ENCODE measurements at places on chromosomes 5 and 9. TPM values are rescaled to one million over a fixed set of nuclear protein-coding genes. Genes with fewer than 3 reads are reported as not detected.

SCGB3A2 gene
- total RNA-seq = 635 TPM

PCDHA4 gene
- total RNA-seq = 2.3 TPM

- H3K36me3 ChIP-seq = no peaks in the 10 kb centered on the region
- H3K27me3 ChIP-seq = no peaks in the 10 kb centered on the region
- no peak for DNase-seq
- no peak overlapping the region for H3K27ac ChIP-seq
- no peak overlapping the region for H3K4me3 ChIP-seq
- no peaks in the 10 kb centered on the region for H3K4me1 ChIP-seq
These were observed 114.3 kb upstream of the IL12B start for GRCh38 chr5:159444441-159445082.

- H3K36me3 ChIP-seq = no peaks in the 10 kb centered on the region
- peaks cover 5% of the 10 kb centered on the region for H3K4me1 ChIP-seq
- H3K27me3 ChIP-seq = no peaks in the 10 kb centered on the region
- no peak overlapping the region for H3K27ac ChIP-seq
- H3K4me3 ChIP-seq = no peak overlapping the region
These were observed 604.8 kb downstream of the BNC2 start for GRCh38 chr9:16265688-16266087.

GRCh38 chr9:107612136-107612535 is 122.6 kb upstream of the KLF4 start:
- H3K27ac ChIP-seq = no peak overlapping the region
- DNase-seq = no peak
- H3K4me3 ChIP-seq = no peak overlapping the region
- H3K27me3 ChIP-seq = no peaks in the 10 kb centered on the region
- no peaks in the 10 kb centered on the region for H3K36me3 ChIP-seq
- H3K4me1 ChIP-seq = peaks cover 10% of the 10 kb centered on the region

- H3K4me1 ChIP-seq = peaks cover 31% of the 10 kb centered on the region
- no peaks in the 10 kb centered on the region for H3K36me3 ChIP-seq
- no peak overlapping the region for H3K27ac ChIP-seq
- H3K4me3 ChIP-seq = no peak overlapping the region
- no peaks in the 10 kb centered on the region for H3K27me3 ChIP-seq
These were observed 98.8 kb downstream of the KLF4 start for GRCh38 chr9:107390778-107391177.

DNA sequence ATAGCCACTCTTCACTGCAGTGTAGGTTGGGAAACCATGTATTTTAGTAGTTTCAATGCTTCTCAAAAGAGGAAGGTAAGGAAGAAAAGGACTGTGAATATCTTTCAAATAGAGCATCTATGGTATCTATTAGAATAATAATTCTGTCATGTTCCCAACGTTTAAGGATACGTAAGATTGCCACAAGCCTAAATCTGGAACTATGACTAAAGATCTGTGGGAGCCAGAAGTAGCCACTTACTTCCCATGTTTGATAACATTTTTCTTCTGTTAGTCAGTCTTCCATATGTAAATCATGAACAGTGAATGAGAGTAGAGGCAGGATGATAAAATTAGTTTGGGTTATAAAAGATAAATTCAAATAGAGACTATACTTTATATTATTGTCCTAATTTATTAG is 16.3 kb upstream of the MROH2B start:
- DNase-seq = no peak
- H3K27me3 ChIP-seq = no peaks in the 10 kb centered on the region
- H3K4me1 ChIP-seq = no peaks in the 10 kb centered on the region
- no peak overlapping the region for H3K4me3 ChIP-seq

GRCh38 chr5:39730006-39730405 is 305.2 kb upstream of the DAB2 start:
- H3K36me3 ChIP-seq = no peaks in the 10 kb centered on the region
- no peak overlapping the region for H3K27ac ChIP-seq
- no peaks in the 10 kb centered on the region for H3K27me3 ChIP-seq

- H3K36me3 ChIP-seq = no peaks in the 10 kb centered on the region
- H3K4me1 ChIP-seq = no peaks in the 10 kb centered on the region
- no peaks in the 10 kb centered on the region for H3K27me3 ChIP-seq
- no peak for DNase-seq
- no peak overlapping the region for H3K4me3 ChIP-seq
These were observed 57.1 kb downstream of the MAST4 start for GRCh38 chr5:66653325-66653724.

DNA sequence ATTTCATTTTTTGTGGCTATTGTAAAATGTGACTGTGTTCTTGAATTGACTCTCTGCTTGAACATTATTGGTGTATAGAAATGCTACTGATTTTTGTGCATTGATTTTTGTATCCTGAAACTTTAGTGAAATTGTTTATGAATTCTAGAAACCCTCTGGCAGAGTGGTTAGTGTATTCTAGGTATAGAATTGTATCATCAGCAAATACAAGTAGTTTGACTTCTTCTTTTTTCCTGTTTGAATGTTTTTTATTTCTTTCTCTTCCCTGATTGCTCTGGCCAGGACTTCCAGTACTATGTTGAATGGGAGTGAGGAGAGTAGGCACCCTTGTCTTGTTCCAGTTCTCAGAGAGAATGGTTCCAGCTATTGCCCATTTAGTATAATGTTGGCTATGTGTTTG is 88.8 kb upstream of the HMHB1 start:
- no peaks in the 10 kb centered on the region for H3K27me3 ChIP-seq
- H3K36me3 ChIP-seq = no peaks in the 10 kb centered on the region
- H3K27ac ChIP-seq = no peak overlapping the region
- no peaks in the 10 kb centered on the region for H3K4me1 ChIP-seq
- no peak for DNase-seq
- H3K4me3 ChIP-seq = no peak overlapping the region

DNA sequence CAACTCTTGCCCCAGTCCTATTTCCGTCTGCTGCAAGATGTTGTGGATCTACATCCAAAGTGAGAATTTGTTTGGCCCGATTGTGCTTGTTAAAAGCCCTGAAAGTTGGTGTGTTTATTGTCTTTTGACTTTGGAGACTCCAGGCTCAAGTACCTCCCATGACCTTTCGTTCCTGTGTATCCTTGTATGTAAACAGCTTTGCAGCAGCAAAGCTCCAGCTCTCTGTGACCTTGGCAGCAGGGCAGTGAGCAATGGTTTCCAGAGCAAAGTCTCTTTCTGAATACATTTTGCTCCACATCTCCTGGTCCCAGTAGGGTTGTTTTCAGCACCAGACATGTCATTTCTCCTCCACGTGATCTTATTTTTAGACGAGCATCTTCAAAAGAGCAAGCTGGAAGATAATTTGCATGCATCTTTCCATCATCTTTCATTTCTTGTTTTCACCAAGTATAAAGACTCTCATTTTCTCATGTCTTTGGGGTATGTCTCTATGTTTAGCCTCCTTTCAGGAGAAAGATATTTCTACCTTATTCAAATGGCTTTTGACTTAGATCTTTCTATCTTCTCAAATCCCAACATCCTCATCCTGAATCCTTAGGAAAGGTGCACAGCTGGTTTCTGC is 68.1 kb upstream of the ERCC6L2 start:
- no peak overlapping the region for H3K4me3 ChIP-seq
- H3K27ac ChIP-seq = no peak overlapping the region
- no peaks in the 10 kb centered on the region for H3K4me1 ChIP-seq
- no peaks in the 10 kb centered on the region for H3K27me3 ChIP-seq
- no peak for DNase-seq

GRCh38 chr5:74562122-74562521 is 78.4 kb downstream of the ENC1 start:
- no peak for DNase-seq
- H3K27me3 ChIP-seq = no peaks in the 10 kb centered on the region
- H3K27ac ChIP-seq = no peak overlapping the region
- H3K4me1 ChIP-seq = no peaks in the 10 kb centered on the region
- no peaks in the 10 kb centered on the region for H3K36me3 ChIP-seq

DNA sequence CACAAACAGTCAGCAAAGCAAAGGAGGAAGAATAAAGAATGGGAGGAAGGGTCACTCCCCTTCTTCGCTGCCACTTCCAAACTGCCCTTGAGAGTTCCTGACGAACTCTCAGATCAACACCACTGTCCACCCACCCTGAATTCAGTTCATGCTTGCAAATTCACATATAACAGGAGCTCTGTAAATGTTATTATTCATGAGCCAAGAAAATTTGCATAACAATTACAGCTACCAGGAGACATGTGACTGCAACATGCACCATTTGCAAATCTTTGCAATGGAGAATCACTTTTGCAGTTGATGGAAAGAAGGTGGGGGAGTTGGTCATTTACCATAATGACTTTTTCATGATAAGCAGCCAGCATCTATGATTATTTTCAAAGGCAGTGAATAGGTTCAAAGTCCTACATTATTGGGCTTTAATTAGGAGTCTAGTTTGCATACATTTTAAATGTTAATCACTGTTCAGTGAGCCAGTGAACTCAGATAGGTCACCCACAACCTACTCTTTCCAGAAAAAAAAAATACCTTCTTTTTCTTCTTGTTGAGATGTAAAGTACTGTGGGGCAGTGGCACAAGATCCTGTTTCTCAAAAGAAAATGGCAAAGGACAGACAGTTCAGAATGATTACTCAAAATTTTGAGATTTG is 149.7 kb downstream of the CAAP1 start:
- no peak overlapping the region for H3K27ac ChIP-seq
- H3K4me1 ChIP-seq = no peaks in the 10 kb centered on the region
- H3K36me3 ChIP-seq = no peaks in the 10 kb centered on the region
- H3K27me3 ChIP-seq = no peaks in the 10 kb centered on the region
- no peak overlapping the region for H3K4me3 ChIP-seq
- DNase-seq = no peak

AFAP1L1 gene
- total RNA-seq = 32.5 TPM
